ENCODE measurements at places on chromosomes 3 and 15.

DNA sequence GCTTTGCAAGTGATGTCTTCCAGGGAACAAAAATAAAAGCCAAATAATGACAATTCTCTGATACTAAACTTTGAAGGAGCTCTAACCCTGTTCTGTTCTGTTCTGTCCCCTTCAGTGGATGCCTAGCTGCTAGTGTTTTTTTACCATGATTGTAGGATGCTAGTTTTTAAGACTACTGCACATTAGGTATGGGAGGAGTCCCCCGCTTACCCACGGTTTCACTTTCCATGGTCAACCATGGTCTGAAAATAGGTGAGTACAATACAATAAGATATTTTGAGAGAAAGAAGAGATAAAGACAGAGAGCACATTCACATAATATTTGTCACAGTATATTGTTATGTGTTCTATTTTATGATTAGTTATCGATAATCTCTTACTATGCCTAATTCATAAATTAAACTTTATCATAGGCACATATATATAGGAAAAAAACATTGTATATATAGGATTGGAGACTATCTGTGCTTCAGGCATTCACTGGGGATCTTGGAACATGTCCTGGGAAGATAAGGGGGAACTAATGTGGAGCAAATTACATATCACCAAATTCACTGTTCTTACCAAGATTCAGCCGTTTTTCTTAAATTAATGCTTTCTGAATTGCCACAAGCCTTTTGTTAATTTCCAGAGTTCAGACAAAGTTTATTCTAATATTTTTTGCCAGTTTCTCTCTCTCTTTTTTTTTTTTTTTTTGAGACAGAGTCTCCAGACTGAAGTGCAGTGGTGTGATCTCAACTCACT, 32.8 kb upstream of the POMGNT2 start:
- no peak for DNase-seq

DNA sequence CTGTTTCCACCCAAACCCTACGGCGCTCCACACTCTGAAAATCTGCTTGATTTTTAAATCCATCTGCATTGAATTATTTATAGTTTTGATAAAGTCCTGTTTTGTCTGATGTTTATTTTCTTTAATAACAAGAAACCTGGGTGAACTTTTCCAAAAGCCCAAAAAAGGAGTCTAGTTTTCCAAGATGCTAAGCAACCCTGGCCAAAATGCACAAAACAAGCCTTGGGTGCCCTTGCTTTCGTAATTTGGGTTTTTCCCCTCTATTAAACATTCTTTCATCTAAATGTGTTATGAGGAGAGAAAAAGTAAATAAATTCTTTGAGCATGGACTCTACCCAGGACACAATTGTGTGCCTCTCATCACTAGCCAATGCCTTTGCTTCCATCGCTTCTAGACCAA, 468.9 kb downstream of the MCTP2 start:
- no peak for DNase-seq

- no peak for DNase-seq
Observed at GRCh38 chr3:61030469-61031035, 220.7 kb downstream of the FHIT start.

DNA sequence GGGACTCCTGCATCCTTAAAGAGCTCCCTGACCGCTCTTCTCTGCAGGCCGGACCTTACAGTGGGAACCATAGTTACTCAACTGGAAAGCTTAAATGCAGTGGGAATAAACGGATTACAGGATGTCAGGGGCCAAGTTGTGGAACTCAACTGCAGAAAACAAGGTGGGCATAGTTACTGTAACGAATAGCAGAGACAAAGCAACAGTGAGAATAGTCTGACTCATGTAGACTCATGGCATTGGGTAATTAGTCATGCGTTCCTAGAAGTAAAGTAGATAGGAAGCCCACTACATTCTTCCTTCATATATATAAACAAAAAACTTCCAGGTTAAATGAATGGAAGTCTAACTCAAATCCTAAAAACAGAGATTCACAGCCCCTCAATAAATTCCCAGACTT, 95.5 kb upstream of the CHRNA7 start:
- DNase-seq = no peak

DNA sequence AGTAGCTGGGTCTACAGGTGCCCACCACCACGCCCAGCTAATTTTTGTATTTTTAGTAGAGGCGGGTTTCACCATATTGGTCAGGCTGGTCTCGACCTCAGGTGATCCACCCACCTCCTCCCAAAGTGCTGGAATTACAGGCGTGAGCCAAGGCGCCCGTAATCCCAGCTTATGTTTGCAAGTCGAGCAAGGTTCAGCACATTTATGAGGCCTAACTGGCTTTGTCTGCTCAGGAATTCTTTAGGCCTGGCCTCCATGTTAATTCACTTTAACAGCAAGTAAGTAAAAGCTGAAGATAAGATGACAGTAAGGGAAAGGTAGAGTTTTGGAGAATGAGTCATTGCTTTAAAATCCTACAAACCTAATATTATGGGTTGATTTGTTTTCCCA, 24.6 kb downstream of the SIDT1 start:
- no peak for DNase-seq

DNA sequence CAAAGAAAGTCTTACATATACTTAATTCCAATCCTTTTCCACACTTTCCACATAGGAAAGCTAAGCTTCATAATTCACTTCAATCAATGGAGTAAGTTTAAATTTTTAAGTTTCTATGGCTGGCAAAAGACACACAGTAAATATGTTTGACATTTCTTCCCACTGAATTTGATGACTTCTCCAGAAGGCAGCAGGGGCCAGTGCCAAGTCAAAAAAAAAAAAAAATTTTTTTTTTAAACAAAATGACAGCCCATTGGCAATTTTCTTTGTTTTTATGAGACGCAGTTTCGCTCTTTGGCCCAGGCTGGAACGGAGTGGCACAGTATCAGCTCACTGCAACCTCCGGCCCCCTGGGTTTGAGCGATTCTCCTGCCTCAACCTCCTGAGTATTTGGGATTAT, 28.7 kb downstream of the ATP13A3 start:
- DNase-seq = no peak

DNA sequence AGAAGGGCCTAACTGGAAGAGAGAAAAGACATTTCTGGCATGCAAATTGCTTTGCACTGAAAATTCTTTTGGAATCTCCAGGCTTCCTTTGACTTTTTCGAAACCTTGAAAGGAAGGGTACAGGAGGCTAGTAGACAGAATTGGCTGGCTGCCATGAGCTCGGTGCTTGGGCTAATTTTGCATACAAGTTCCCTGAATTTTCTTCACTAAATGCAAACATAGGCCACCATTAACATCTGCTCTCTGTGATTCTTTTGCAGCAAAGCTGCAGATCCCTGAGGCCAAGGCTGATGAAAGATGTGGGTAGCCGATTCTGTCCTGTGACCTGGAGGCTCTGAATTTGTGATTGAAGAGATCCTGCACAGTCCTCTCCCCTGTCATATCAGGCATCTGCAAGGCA, 247.8 kb upstream of the MCTP2 start:
- no peak for DNase-seq
